Spinal cord (tissue), 10 donors: ENCODE measurements at places on chromosomes 6 and 20. TPM values are rescaled to one million over a fixed set of nuclear protein-coding genes. Genes with fewer than 3 reads are reported as not detected.

HEY2 gene
- 10.3 TPM for total RNA-seq

RIOK1 gene
- 30.0 TPM for total RNA-seq

C6orf15 gene
- total RNA-seq: not detected

ABCC10 gene
- total RNA-seq: 25.2 TPM

MAFB gene
- 7.9 TPM for total RNA-seq

FUT9 gene
- 89.4 TPM for total RNA-seq

PTCRA gene
- total RNA-seq: 0.50 TPM

SPINT3 gene
- not detected for total RNA-seq

BPI gene
- 8.7 TPM for total RNA-seq

ZFP64 gene
- total RNA-seq: 11.0 TPM

MMP24 gene
- total RNA-seq: 15.3 TPM

TFAP2D gene
- total RNA-seq: not detected

PDYN gene
- 11.0 TPM for total RNA-seq

TIAM2 gene
- 15.6 TPM for total RNA-seq

DEFB124 gene
- total RNA-seq: not detected

PCSK2 gene
- 19.6 TPM for total RNA-seq

KCNQ5 gene
- 2.4 TPM for total RNA-seq

SNAP25 gene
- total RNA-seq: 370 TPM

COL21A1 gene
- 51.7 TPM for total RNA-seq

ULBP2 gene
- 0.89 TPM for total RNA-seq

ECT2L gene
- total RNA-seq: 0.99 TPM

ENPP3 gene
- 2.1 TPM for total RNA-seq

IDH3B gene
- total RNA-seq: 105 TPM

DEFB121 gene
- not detected for total RNA-seq

FOXQ1 gene
- total RNA-seq: 1.1 TPM

SLPI gene
- 15.5 TPM for total RNA-seq

TMEM244 gene
- not detected for total RNA-seq

HDAC2 gene
- 129 TPM for total RNA-seq

DEFB118 gene
- total RNA-seq: not detected

TBC1D20 gene
- 24.0 TPM for total RNA-seq

BPIFB1 gene
- total RNA-seq: not detected

CTSZ gene
- 59.6 TPM for total RNA-seq
